ENCODE measurements at places on chromosomes 7 and 10.

DNA sequence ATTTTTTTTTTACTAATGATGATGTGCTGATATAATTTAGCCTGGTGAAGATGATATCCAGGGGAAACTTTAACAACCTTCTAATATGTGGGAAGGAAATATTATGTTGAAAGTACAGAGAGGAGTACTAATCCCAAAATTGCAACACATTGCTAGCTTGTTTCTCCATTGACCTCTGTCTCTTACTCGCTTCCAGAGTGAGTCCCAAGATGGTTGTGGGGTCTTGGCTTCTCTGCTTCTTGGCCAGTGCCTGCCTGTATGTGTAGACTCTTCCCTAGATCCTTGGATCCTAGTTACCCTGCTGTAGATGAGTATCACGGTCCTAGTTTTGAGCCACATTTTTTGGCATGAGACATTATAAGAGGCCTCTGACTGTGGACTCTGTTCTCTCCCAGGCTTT, 17.5 kb downstream of the BMPER start:
- no peak for DNase-seq

- no peak for DNase-seq
These were observed 307.2 kb downstream of the ACTR3B start for GRCh38 chr7:153066711-153067110.

GRCh38 chr7:22683379-22683778, 43.6 kb upstream of the IL6 start:
- DNase-seq, result no peak

- DNase-seq, result no peak
These were observed 53.1 kb downstream of the APBB1IP start for GRCh38 chr10:26491276-26491675.

Measured in left hindlimb (tissue), 1 donor.